ENCODE measurements at places on chromosomes 3 and 15.

GRCh38 chr3:56683122-56683817 lies at the start of gene TASOR:
TSS of gene TASOR (minus strand) at chr3:56683265. CDS start at chr3:56683006, 259 bp downstream.
- peak; percentile 87 for DNase-seq

GRCh38 chr15:21261396-21261964 lies 178.8 kb downstream of the POTEB3 start:
- no peak for DNase-seq

- DNase-seq, result no peak
Observed at GRCh38 chr15:67968564-67968963, 85.6 kb upstream of the PIAS1 start.

GRCh38 chr15:35427091-35427490 lies 118.9 kb downstream of the DPH6 start:
- DNase-seq, result no peak

DNA sequence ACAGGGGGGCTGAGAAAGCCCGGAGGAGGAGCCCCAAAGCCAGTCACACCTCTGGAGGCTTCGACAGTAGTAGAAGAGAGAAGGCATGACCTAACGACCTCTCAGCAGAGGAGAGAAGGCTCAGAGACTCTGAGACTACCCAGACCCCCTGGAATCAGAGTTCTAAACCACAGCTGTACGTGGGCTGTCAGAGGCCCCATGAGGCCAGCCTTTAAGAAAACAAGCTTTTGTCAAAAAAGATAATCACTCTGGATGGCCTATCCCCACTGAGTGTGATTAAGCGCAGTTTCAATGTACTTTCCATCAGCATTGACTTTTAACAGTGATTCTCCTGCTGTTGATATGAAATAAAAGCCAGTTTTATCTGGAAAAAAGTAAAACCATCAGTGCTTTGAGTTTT lies 330.3 kb downstream of the CLSTN2 start:
- DNase-seq, result no peak
